IMR-90 (cell line): ENCODE measurements at places on chromosomes 1 and 21. TPM values are rescaled to one million over a fixed set of nuclear protein-coding genes. Genes with fewer than 3 reads are reported as not detected.
A peak's percentile ranks its signal among the peaks of the same experiment; 100 is the strongest.

GRCh38 chr1:59669752-59670312, 144.9 kb upstream of the HOOK1 start:
- no peaks in the 10 kb centered on the region for H3K27me3 ChIP-seq
- peak; percentile 43 for DNase-seq
- H3K4me1 ChIP-seq = peaks cover 6% of the 10 kb centered on the region
- H3K4me3 ChIP-seq = no peak overlapping the region
- no peaks in the 10 kb centered on the region; the same call in 1 of the 2 replicates for H3K36me3 ChIP-seq
- H3K27ac ChIP-seq = no peak overlapping the region

DNA sequence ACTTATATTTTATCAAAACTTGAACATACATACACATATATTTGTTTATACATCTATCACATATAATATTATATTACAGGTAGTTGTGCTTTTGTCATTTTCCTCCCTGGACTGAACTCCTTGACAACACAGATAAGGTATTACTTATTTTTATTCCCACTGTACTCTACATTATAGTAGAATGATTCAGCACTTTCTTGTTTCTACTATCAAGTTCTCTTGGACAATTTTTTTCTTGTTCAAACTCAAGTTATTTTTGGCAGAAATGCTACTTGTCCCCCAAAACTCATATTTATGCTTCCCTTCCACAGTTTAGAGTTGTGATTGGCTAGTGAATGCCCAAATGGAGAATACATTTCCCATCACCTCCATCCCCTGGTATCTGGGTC, 10.8 kb upstream of the PTPRC start:
- H3K4me3 ChIP-seq = no peak overlapping the region
- no peaks in the 10 kb centered on the region for H3K36me3 ChIP-seq
- H3K4me1 ChIP-seq = no peaks in the 10 kb centered on the region; the same call in 1 of the 2 replicates

DNA sequence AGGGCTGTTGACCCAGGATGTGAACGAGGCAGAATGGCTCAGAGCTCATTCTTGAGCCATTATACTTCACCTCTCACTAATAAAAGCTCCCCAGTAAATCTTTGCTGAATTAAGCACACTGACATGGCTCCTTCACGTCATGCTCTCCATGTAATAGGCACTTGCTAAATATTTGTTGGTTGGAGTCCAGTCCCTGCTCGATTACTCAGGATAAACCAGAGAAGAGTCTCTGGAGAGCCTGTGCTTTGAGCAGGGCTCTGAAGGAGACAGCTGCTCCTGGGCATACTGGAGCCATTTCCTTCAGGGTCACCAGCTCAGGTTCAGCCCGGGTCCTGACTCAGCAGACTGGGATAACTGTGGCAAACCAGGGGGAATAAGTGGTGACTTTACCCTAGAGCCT, 46.9 kb downstream of the HLX start:
- H3K27ac ChIP-seq = no peak overlapping the region
- no peak overlapping the region for H3K4me3 ChIP-seq
- DNase-seq = peak; percentile 7
- no peaks in the 10 kb centered on the region for H3K36me3 ChIP-seq
- peaks cover 1% of the 10 kb centered on the region for H3K27me3 ChIP-seq

- no peaks in the 10 kb centered on the region for H3K27me3 ChIP-seq
- no peak overlapping the region for H3K4me3 ChIP-seq
Observed at GRCh38 chr1:92957030-92957734, 4.1 kb downstream of the DIPK1A start.

- H3K36me3 ChIP-seq = peaks cover 13% of the 10 kb centered on the region
- H3K27ac ChIP-seq = no peak overlapping the region
- H3K4me1 ChIP-seq = no peaks in the 10 kb centered on the region
- H3K4me3 ChIP-seq = no peak overlapping the region
- H3K27me3 ChIP-seq = no peaks in the 10 kb centered on the region
- no peak for DNase-seq
Observed at GRCh38 chr1:21680381-21680780, 11.2 kb upstream of the RAP1GAP start.

DNA sequence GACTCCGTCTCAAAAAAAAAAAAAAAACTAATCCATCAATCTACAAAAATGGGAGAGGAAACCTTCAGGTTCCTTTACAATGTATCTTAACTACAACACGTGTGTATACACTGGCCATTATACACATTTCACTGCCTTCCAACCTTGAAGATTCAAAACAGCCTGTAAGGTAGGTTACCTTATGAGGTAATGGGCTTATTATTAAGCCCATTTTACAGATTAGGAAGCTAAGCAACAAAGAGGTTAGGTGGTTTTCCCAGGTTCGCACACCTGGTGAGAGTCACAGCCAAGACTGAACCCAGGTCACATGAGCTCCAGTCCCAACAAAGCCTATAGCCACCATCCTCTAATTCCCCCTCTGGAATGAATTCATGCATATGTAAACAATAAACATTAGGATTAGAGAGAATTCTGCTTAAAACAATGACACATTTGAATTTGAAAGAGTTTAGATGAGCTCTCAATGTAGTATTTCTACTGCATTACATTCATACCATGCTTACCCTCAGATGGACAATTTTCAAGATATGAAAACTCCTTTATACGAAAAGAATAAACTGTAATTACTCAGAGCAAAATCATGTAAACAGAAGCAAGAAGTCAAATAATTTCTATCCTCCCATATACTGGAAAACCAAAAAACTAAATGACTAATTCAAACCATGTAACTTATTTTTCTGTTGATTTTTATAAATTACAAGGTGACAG, 54.8 kb downstream of the EIF4G3 start:
- peaks cover 6% of the 10 kb centered on the region for H3K36me3 ChIP-seq
- H3K4me3 ChIP-seq = no peak overlapping the region
- DNase-seq = peak; percentile 75
- H3K27me3 ChIP-seq = no peaks in the 10 kb centered on the region

- H3K27ac ChIP-seq = no peak overlapping the region
- H3K36me3 ChIP-seq = no peaks in the 10 kb centered on the region
- peak; percentile 13 for DNase-seq
- peaks cover 8% of the 10 kb centered on the region for H3K27me3 ChIP-seq
- H3K4me3 ChIP-seq = no peak overlapping the region
Observed at GRCh38 chr21:35861661-35862060, 198.7 kb downstream of the SETD4 start.

DNA sequence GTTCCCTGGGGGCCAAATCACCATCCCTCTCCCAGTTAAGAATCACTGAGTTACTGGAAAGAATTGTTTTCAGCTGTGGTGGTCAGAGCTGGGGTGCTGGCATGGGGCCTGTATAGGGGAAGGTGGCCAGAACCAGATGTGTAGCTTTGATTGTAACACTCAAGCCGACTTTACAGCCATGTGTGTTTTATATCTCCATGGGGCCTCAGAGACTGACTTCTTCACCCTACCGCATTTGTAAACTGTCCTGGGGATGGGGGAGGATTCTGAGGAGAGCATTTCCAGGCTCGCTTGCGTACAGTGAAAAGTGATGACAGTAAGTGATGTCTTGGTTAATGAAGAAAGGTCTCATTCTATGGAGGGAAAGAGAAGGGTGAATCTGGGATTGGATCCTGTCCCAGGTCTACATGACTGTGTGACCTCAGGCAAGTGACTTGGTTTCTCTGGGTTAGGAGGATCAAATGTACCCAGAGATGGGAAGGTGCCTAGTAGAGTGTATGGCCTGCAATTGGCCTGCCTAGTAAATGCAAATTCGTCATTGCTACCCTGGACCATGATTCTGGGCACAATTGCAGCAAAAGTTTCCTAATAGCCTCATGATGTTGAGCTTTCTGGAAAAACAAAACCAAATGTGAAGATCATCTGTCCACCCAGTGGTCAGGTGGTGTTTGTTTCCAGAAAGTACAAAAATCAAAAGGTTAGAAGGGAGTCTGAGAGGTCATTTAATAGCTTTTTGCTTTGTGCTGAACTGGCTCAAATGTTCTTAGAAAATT, 49.7 kb upstream of the RCC2 start:
- no peak overlapping the region for H3K4me3 ChIP-seq
- DNase-seq = peak; percentile 15
- H3K4me1 ChIP-seq = peaks cover 4% of the 10 kb centered on the region; the same call in 1 of the 2 replicates
- H3K27ac ChIP-seq = no peak overlapping the region

DNA sequence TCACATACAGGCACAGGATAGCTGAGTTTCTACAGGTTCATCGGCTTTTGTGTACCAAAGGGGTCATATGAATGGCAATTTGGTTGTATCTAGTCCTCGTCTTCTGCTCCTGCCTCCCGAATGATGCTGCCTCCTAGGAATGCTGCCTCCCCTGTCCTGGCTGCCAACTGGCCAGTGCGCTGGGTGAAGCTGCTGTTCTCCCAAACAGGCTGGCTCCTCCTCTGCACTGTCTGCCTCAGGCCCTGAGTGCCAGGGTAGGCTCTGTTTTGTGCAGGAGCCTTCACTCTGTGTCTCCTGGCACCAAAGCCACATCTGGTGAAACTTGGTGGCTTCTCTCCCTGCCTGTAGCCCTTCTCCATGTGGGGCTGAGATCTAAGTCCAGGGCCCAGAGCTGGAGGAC, 60.3 kb downstream of the RHOU start:
- no peak overlapping the region for H3K4me3 ChIP-seq
- H3K27me3 ChIP-seq = peaks cover 6% of the 10 kb centered on the region
- no peak for DNase-seq

GRCh38 chr1:162878000-162878596, 17.1 kb upstream of the CCDC190 start:
- H3K27ac ChIP-seq = no peak overlapping the region
- DNase-seq = peak; percentile 80
- H3K4me3 ChIP-seq = no peak overlapping the region
- no peaks in the 10 kb centered on the region for H3K36me3 ChIP-seq
- H3K4me1 ChIP-seq = peaks cover 2% of the 10 kb centered on the region; the same call in 1 of the 2 replicates

DNA sequence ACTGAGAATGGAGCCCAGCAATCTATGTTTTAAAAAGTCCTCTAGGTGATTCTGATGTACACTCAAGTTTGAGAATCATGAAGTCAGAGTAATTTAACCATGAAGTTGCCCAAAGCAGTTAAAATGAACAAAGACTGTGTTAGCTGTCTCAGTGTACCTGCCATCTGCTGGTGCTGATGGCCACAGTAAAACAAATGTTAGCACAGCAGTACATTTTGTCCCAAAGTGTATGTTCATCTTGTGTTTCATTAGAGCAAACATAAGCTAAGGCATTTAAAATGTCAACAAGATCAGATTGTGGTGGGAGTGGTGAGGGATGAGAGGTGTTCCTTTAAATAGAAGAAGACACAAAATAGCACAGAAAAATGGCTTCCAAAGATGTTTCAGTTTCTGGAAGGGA, 31.1 kb downstream of the FYB2 start:
- H3K36me3 ChIP-seq = no peaks in the 10 kb centered on the region
- no peak overlapping the region for H3K27ac ChIP-seq
- no peaks in the 10 kb centered on the region; the same call in 1 of the 2 replicates for H3K4me1 ChIP-seq
- H3K4me3 ChIP-seq = no peak overlapping the region
- DNase-seq = no peak
- H3K27me3 ChIP-seq = no peaks in the 10 kb centered on the region; the same call in 1 of the 2 replicates

- H3K4me1 ChIP-seq = no peaks in the 10 kb centered on the region
- no peak overlapping the region for H3K27ac ChIP-seq
- no peaks in the 10 kb centered on the region for H3K27me3 ChIP-seq
- no peaks in the 10 kb centered on the region for H3K36me3 ChIP-seq
- DNase-seq = no peak
Observed at GRCh38 chr1:183646776-183647175, 6.3 kb downstream of the APOBEC4 start.

- no peak for DNase-seq
- H3K36me3 ChIP-seq = no peaks in the 10 kb centered on the region
- no peak overlapping the region for H3K27ac ChIP-seq
- H3K4me3 ChIP-seq = no peak overlapping the region
- no peaks in the 10 kb centered on the region for H3K27me3 ChIP-seq
Observed at GRCh38 chr21:35156293-35157278, 107.5 kb upstream of the RUNX1 start.

GRCh38 chr1:54378157-54378873, 27.9 kb downstream of the SSBP3 start:
- no peak overlapping the region for H3K4me3 ChIP-seq
- no peak overlapping the region for H3K27ac ChIP-seq
- H3K4me1 ChIP-seq = peaks cover 20% of the 10 kb centered on the region

DNA sequence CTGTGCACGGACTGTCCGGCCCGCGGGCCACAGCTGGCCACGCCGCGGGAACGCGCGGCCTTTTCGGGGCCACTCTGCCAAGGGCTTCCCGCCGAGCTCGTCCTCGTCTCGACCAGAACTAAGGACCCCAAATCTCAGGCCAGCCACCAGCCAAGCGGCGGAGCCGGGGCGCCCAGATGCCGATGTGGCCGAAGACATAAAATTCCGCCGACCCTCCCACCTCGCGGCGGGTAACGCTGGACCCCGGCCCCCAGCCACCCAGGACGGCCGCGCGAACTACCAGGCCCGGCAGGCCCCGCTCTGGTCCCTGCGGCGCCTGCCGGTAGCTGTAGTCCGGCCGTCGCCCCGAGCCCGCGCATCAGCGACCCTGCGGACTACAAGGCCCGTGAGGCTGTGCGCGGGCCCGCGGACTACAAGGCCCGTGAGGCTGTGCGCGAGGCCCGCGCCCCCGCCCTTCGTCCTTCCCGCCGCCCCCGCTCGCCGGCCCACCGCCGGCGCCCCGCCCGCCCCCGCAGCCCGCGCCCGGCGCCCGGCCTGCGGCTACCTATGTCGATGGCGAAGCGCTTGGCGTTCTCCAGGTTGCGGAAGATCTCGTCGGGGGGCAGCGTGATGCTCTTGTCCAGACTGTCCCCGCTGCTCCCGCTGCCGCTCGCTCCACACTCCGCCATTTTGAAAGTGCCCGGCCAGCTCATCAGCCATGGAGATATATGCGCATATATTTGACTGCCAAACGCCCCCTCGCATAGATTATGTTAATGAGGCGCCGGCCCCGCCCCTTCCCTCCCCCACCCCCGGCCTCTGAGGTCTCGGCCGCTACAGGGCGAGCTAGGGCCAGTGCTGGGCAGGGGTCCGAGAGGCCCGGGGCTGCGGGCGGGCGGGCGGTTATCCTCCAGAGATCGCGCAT, at the start of gene PANK4:
Gene PANK4 (minus strand): TSS at position 677 of the 904 bp plus-strand sequence. CDS start 9 bp downstream, at position 668.
- peaks cover 4% of the 10 kb centered on the region; the same call in 1 of the 2 replicates for H3K36me3 ChIP-seq
- peaks cover 21% of the 10 kb centered on the region; the same call in 1 of the 2 replicates for H3K27me3 ChIP-seq
- peak within 1 kb of the TSS; percentile 97 for H3K27ac ChIP-seq

GRCh38 chr1:77557053-77557452, 125.4 kb downstream of the ZZZ3 start:
- peak; percentile 65 for DNase-seq
- H3K27ac ChIP-seq = no peak overlapping the region
- H3K27me3 ChIP-seq = no peaks in the 10 kb centered on the region
- H3K4me1 ChIP-seq = peaks cover 7% of the 10 kb centered on the region
- no peak overlapping the region for H3K4me3 ChIP-seq

DNA sequence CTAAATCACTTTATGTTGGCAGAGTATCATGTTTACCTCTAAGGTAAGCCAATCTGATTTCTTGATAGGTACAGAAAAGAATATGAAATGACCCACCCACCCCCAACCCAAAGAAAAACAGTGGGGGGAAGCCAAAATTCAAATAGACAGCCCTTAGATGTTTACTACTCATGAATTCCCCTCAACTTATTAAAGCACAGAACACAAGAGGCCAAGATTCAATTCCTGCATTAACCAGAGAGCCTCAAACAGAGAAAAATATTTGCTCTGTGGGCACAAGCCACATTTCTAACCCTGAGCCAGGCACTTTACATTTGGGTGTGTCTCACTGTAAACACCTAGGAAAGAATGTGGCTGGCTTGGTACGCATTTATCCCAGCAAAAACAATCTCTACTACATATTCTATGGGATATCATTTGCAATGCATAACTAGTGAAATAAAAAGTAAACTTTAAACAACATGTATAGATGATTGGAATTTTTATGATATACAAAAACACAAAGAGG, 84.3 kb downstream of the PTPN14 start:
- no peak overlapping the region for H3K4me3 ChIP-seq
- DNase-seq = no peak
- H3K27ac ChIP-seq = no peak overlapping the region; the same call in 1 of the 2 replicates
- H3K4me1 ChIP-seq = peaks cover 11% of the 10 kb centered on the region

The PGLYRP3 gene
- not detected in 2 replicates for polyA plus RNA-seq

The ERRFI1 gene
- 102 and 145 TPM in 2 replicates for polyA plus RNA-seq

The FMO5 gene
- 0.50 and 0.51 TPM in 2 replicates for polyA plus RNA-seq

The PKP1 gene
- polyA plus RNA-seq = 0.16 and 0.36 TPM in 2 replicates

The CBR3 gene
- polyA plus RNA-seq = 15.4 and 18.7 TPM in 2 replicates

The PCP4 gene
- polyA plus RNA-seq = not detected in 2 replicates

The CHIA gene
- not detected in 2 replicates for polyA plus RNA-seq
